Naive B cell (primary cell): ENCODE measurements at places on chromosomes 12 and 14. TPM values are rescaled to one million over a fixed set of nuclear protein-coding genes. Genes with fewer than 3 reads are reported as not detected.

GRCh38 chr14:54312166-54312801, 84.5 kb upstream of the CDKN3 start:
- H3K4me1 ChIP-seq, result no peaks in the 10 kb centered on the region
- peaks cover 7% of the 10 kb centered on the region for H3K27me3 ChIP-seq
- no peak overlapping the region for H3K4me3 ChIP-seq
- no peaks in the 10 kb centered on the region for H3K36me3 ChIP-seq
- no peak for DNase-seq
- H3K27ac ChIP-seq, result no peak overlapping the region

- no peak overlapping the region for H3K4me3 ChIP-seq
- no peaks in the 10 kb centered on the region for H3K36me3 ChIP-seq
- DNase-seq, result no peak
- H3K27ac ChIP-seq, result no peak overlapping the region
- H3K4me1 ChIP-seq, result no peaks in the 10 kb centered on the region
- H3K27me3 ChIP-seq, result no peaks in the 10 kb centered on the region
Measured at GRCh38 chr14:54814076-54814475, 88.5 kb downstream of the GCH1 start.

GRCh38 chr14:54786838-54787237, 115.8 kb downstream of the GCH1 start:
- no peak overlapping the region for H3K4me3 ChIP-seq
- peaks cover 20% of the 10 kb centered on the region for H3K4me1 ChIP-seq
- H3K36me3 ChIP-seq, result peaks cover 16% of the 10 kb centered on the region
- no peaks in the 10 kb centered on the region for H3K27me3 ChIP-seq

- H3K27me3 ChIP-seq, result peaks cover 14% of the 10 kb centered on the region
- no peaks in the 10 kb centered on the region for H3K4me1 ChIP-seq
- no peak for DNase-seq
- H3K36me3 ChIP-seq, result no peaks in the 10 kb centered on the region
- H3K4me3 ChIP-seq, result peak overlapping the region; percentile 29
Measured at GRCh38 chr14:94392510-94392935, 4.1 kb upstream of the SERPINA1 start.

DNA sequence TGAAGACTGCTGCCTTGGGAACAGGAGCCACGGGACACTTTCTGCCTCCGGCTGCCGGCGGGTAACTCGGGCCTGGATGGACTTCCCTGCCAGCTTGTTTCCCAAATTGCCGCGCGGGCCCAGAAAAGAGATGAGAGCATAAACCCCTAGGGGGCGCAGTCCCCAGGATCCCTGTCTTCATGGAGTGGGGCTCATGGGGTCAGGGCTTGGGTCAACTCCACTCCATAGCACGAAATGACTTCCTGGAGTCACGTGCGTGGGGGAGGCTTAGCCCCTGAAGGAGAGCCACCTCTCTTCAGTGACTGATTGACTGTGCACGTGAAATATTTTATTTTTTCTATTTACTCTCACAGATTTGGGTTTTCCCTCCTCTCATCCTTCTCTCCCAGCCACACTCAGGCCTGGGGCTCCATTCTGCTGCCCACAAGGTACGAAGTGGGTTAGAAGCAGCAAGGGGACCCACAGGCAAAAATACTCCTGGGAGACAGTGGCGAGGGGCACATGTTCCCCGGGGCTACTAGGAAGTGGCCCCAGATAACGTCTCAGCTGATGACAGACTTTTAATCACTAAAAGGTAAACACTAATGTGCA, 10.0 kb downstream of the PGF start:
- H3K4me1 ChIP-seq, result peaks cover 35% of the 10 kb centered on the region
- no peak overlapping the region for H3K27ac ChIP-seq
- peaks cover 7% of the 10 kb centered on the region for H3K27me3 ChIP-seq
- DNase-seq, result no peak
- no peaks in the 10 kb centered on the region for H3K36me3 ChIP-seq

SMCO2 gene
- not detected for polyA plus RNA-seq

GRCh38 chr12:27309293-27309994, 23.2 kb upstream of the BMAL2 start:
- H3K27me3 ChIP-seq, result no peaks in the 10 kb centered on the region
- H3K27ac ChIP-seq, result peak overlapping the region; percentile 90
- H3K4me1 ChIP-seq, result no peaks in the 10 kb centered on the region
- no peak overlapping the region for H3K4me3 ChIP-seq

DNA sequence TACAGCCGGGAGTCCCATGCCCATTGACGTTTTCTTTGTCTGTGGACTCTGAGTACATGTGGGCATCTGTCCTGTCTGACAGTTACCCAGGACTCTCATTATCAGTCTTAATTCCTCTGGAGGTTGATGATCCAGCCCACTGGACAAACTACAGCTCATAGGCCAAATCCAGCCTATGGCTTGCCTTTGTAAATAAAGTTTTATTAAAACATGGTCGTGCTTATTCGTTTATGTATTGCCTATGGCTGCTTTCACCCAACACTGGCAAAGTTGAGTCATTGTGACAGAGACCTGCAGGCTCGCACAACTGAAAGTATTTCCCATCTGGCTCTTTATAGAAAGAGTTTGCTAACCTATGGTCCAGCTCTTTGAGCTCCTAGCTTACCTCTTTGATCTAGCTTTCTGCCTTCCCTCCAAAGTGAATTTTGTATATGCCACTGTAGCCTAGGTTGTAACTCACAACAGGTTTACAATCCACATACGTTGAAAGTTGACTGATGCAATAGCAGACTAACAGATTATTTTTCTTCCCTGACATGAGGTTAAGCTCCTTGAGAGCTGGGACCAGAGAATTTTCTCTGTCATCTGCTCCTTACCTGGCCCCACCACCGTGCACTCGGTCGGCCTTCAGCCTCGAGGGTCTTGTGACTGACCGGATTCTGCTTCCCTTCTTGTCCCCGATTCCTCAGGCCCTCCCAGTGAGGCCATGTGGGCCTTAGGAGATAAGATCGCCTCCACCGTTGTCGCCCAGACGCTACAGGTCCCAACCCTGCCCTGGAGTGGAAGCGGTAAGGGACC, 57.3 kb downstream of the ACACB start:
- no peak for DNase-seq
- no peak overlapping the region for H3K27ac ChIP-seq
- H3K27me3 ChIP-seq, result no peaks in the 10 kb centered on the region
- no peaks in the 10 kb centered on the region for H3K4me1 ChIP-seq
- no peak overlapping the region for H3K4me3 ChIP-seq

GRCh38 chr12:10957741-10958140, 18.7 kb upstream of the TAS2R14 start:
- no peak overlapping the region for H3K27ac ChIP-seq
- DNase-seq, result no peak
- H3K27me3 ChIP-seq, result no peaks in the 10 kb centered on the region
- peaks cover 15% of the 10 kb centered on the region for H3K4me1 ChIP-seq

GRCh38 chr12:87846045-87846444, 183.2 kb downstream of the C12orf50 start:
- DNase-seq, result no peak
- no peak overlapping the region for H3K27ac ChIP-seq
- H3K4me1 ChIP-seq, result no peaks in the 10 kb centered on the region
- H3K4me3 ChIP-seq, result no peak overlapping the region
- peaks cover 10% of the 10 kb centered on the region for H3K27me3 ChIP-seq
- H3K36me3 ChIP-seq, result no peaks in the 10 kb centered on the region

ASB2 gene
- 0.18 TPM for polyA plus RNA-seq

NPFF gene
- polyA plus RNA-seq, result not detected

- H3K27ac ChIP-seq, result no peak overlapping the region
- H3K4me1 ChIP-seq, result peaks cover 13% of the 10 kb centered on the region
- no peaks in the 10 kb centered on the region for H3K36me3 ChIP-seq
- H3K4me3 ChIP-seq, result peak overlapping the region; percentile 62
Measured at GRCh38 chr14:100824901-100825712, 811 bp upstream of the MEG3 start.

DNA sequence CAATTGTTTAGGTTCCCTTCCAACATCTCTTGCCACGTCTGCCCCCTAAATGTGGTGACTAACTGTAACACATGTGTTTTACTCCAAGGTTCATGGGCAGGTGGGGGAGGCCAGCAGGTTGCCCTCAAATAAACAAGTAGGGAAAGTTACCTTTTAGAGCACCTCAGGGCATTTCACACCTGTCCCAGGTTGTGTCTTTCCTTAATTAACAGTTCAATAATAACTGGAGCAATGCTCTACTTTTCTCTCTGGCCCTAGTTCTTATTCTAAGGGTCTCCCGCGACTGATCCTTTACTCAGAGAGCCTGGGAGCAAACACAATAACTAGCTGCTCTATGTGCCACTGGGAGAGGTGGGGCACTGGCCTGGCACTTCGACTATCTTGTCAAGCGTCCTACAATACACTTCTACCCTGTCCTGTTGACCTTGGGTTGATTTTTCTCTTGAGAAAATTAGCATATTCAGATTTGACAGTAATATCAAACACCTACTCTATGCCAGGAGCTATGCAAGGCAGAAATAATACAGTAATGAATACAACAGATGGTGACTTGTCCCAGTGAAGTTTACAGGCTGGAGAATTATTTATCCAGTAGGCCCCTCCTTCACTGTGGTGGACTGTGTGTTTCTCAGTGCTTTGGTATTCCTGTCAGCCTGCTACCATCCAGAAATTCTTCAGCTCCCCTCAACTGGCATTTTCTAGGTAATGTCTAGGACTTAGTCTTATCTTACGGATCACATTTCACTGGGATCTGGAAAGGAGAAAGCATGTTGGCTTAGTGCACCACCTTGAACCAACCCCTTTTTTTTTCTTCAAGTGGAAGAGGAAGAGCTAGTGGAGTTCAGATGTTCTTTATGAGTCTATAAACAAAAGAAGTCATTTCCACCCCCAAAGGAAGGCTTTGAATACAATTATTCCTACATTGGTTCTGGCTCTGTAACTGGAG, 202.6 kb downstream of the CRADD start:
- H3K36me3 ChIP-seq, result peaks cover 4% of the 10 kb centered on the region
- no peak overlapping the region for H3K4me3 ChIP-seq
- H3K27me3 ChIP-seq, result no peaks in the 10 kb centered on the region
- no peak overlapping the region for H3K27ac ChIP-seq
- no peaks in the 10 kb centered on the region for H3K4me1 ChIP-seq
- DNase-seq, result no peak

TMTC1 gene
- polyA plus RNA-seq, result not detected
